Naive thymus-derived CD8-positive, alpha-beta T cell (primary cell): ENCODE measurements at places on chromosomes 2 and 18.

DNA sequence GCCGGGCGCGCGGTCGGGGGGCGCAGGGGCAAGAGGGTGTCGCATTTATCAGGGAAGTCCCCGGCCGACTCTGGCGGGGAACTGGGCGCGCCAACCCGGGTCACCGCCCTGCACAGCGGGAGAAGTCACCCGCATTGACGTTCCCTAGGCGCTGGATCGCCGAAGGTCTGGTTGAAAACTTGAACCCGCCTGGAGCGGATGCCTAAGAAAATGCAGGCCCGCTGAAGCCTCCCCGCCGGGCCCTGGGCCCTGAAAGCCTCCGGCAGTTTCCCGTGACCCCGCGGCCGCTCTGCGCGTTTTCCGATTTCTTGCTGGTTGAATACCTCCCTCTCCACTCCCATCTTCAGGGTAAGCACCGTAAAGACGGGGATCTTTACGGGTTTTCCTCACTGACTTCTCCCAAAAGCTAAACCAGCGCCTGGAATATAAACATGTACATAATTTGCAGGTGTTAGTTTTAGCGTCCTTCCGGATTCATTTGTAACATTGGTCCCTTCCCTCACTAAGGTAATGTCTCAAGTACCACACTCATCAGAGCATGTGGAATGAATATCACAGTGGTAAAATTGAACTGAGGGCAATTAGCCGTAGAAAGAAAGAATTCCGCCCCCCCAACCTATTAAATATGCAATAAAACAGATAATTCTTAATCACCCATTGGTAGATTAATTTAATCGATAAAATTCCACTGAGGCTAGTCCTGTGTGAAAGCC lies 675 bp upstream of the SPIRE1 start:
- peak; percentile 30 for DNase-seq

DNA sequence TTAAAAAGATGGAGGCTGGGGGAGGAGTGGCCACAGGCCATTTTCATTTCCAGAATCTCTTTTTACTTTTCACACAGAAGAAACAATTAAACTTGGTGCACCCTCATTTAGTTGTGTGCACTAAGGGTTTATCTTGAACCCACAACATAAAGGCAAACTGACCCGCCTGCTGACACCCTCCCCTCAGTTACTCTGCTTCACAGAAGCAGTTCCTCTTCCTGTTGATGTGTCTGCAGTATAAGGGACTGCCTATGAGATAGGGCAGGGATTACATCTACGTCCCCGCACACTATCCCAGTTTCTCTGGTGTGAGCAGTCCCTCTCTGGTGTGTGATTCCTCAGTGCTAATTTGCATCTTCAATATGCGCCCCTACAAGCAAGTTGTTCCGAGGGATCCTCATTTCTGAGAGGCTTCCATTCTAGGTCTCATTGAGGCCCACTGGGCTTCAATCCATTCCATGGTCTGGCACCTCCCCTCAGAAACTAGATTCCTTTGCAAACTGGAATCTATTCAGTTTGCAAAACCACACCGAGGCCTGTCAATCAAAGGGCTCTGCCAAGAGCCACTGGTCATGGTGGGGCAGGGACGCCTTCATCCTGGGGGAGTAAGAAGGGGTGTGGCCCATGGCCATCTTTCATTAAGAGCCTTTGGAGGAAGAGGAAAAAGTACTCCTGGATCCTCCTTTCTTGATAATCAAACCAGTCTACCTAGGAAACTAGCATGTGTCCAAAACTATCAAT lies 12.3 kb downstream of the CREG2 start:
- DNase-seq = no peak

DNA sequence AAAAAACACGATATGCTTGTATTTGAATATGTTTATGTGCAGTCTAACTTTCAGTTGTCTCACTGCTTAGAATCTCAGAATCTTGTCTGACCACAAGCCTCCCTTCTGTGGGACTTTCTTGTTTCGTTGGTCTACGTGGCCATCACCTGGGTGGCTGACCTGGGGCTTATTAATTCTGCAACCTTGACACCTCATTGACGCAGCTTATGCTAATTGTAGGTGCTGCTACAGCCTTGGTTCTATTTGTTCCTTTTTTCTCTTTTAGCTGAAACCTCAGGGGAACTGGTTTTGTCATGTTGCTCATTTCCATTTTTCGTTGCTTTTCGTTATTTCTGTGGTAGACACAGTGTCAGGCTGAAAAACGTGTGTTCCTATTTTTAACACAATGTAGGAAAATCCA lies 273.7 kb downstream of the SLC4A3 start:
- DNase-seq = no peak

GRCh38 chr2:223576873-223577272 lies 25.3 kb downstream of the SCG2 start:
- DNase-seq = no peak

GRCh38 chr2:28589746-28590463 lies 94.0 kb downstream of the PLB1 start:
- no peak for DNase-seq

DNA sequence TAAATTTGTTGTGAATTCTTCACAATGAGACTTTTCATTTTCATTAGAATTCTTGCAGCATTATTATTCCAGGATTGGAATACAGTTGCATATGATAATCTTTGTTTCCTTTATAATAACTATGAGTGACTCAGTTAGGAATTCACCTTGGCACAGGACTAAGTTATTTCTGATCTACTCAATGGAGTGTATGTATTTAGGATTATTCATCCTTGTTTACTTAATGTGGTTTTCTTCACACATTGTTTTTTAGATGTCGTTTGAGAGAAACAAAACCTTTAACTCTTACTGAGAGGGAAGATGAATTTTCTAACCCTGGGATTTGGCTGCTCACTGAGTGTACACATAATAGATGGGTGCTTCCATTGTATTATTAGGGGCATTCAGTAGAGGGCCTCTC lies 970.1 kb downstream of the DPP10 start:
- no peak for DNase-seq

DNA sequence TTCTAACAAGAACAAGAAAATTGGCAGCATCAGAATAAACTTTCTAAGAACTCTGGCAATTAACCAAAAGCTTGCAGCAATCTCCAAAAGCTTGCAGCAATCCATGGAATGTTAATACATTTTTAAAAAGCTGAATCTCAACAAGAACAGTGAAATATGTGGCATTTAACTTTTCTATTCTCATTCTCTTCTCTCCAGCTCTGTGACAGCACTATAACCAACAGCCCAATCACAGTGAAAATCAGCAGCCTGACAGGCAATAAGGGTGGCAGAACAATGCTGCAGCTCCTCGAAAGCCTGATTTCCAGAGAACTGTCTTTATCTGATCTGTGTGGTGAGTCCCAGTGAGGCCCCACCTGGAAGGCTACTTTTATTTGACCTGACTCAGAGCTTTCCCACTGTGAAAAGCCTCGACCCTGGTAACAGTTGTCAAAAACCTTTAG lies 60.0 kb downstream of the TMEM131 start:
- no peak for DNase-seq

DNA sequence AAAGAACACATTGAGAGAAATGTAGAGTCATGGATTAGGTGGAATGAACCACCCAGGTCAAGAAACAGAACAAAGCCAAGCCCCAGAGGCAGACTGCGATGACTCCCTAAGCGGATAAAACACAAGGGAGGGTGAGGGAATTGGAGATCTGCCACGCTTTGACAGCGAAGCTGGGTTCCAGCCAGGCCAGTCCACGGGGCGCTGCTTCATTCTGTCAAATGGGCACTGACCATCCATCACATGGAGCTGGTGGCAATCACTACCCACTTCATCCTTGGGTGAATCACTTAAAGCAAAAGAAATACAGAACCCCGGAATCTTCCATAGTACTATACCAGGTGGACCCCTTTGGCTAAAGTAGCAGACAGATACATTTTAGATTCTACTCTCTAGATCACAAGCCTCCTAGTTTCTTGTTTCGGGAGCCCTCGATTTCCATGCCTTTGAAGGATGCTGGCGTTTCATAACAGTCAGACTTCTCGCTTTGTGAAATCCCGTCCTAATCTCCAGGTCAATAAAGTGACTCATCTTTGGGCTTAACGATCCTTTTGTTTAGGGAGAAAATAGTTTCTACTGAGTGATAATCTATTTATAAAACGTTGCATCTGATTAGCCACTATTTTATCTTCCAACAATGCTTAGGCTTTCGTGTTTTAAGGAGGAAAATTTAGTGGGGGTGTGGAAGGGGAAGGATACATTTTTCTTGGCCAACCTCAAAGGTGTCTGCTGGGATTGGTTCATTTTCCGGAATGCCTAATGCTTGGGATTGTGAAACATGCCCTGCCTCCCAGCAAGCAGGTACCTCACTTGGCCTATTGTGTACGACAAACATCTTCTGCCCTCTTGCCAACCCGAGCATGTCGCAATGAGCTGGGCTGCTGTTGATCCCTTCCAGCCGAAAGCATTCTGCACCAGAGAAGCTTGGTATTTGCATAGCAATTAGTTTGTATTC lies 44.1 kb upstream of the HDAC4 start:
- DNase-seq = no peak

GRCh38 chr2:113848758-113849415 lies 41.0 kb upstream of the ACTR3 start:
- no peak for DNase-seq

DNA sequence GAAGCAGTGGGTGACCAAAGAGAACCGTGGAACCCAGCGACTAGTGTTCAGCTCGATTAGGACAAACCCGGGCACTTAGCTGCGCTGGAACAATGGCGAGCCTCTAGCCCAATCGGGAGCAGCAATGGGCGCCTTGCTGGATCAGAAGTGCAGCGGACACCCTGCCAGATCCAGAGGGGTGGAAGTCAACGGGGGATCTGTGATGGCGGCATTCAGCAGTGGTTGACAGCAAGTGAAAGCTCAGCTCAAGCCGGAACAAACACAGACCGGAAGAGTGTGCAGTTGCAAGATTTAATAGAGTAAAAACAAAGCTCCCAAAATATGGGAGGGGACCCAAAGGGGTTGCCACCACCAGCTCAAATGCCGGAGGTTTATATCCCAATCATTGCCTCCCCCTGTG lies 478.7 kb upstream of the REG3G start:
- no peak for DNase-seq

DNA sequence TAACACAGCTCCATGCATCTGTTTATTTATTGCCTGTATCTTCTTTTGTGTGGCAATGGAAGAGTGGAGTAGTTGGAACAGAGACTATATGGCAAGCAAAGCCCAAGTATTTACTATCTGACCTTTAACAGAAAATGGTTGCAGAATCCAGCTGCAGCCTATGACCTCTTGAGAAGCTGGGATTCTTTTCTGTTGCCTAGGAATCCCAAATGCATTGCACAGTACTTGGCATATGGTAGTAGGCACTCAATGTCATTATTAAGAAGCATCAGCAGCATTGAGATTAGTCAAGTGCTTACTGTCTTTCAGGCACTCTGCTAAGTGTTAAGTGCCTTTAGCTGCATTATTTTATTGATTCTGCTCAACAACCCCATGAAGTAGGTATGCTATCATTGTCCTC lies 331.6 kb downstream of the CCDC85A start:
- DNase-seq = no peak

DNA sequence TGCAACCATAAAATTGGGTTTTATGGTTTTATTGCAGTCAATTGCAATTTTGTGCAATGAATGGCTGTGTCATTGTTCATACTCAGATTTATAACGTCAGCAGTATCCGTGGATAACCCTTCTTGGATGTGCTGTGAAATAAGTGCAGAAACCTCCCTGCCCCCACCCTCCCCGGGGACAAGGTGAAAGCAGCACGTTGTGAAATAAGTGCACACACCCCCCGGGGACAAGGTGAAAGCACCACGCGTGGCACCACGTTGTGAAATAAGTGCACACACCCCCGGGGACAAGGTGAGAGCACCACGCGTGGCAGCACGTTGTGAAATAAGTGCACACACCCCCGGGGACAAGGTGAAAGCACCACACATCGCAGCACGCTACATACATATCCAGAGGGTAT lies 93.6 kb upstream of the NFATC1 start:
- DNase-seq = no peak
